ENCODE measurements at places on chromosomes 1 and 21. TPM values are rescaled to one million over a fixed set of nuclear protein-coding genes. Genes with fewer than 3 reads are reported as not detected.

- no peak for DNase-seq
Measured at GRCh38 chr21:34012640-34013039, 60.7 kb upstream of the MRPS6 start.

DNA sequence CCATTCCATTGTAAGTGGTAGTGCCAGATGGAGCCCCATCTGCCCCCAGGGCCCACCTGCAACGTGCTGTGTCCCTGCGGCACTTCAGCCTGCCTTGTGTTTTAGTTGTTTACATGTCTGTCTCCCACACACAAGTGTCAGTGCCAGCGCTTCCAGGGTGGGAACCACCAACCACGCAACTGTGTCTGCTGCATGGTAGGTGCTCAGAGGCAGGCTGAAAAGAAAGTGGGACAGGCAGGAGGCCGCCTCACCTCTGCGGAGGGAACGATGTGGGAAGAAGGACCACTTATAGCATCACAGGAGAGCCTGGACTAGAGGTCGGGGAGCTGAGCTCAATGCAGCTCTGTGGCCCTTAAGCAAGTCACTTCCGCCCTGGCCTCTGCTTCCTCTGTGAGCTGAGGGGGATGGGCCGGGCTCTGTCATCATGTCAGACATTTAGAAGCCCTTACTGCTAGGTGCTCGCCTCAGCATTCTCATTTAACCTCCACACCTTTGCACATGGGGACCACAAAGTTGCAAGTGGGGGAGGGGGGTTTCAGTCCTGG is 17.9 kb downstream of the SLC9A1 start:
- DNase-seq, result peak; percentile 62

SYNC gene
- total RNA-seq, result 0.34 TPM

DNA sequence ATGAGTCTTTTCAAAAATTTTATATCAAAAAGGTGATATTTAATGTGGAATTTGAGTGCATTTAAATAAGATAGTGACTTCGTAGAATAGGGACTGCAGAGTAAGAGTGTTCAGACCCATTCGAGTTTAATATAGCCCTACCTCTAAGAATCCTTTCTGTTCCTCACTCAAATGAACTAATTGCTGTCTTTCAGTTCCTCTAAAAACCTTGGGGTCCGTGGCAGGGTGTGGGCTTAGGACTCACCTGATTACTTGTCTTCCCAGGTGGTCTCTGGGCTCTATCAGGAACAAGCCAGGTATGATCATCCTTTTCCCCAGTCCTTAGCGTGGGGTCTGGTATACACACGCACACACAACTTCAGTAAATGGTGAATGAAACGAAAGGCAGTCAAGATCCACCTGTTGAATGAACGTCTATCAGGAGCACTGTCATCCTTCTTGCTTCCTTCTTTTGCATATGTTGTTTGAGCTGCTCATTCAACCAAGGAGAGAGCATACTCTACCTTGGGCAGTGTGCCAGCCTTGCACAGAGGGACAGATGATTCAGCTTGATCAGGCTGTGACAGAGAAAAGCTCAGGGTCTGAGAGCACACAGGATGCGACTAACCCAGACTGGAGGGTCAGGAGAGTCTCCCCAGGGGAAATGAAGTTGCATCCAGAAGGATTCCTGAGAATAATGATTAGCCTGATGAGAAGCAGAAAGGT is 1.2 kb upstream of the RNF11 start:
- peak; percentile 48 for DNase-seq

DNA sequence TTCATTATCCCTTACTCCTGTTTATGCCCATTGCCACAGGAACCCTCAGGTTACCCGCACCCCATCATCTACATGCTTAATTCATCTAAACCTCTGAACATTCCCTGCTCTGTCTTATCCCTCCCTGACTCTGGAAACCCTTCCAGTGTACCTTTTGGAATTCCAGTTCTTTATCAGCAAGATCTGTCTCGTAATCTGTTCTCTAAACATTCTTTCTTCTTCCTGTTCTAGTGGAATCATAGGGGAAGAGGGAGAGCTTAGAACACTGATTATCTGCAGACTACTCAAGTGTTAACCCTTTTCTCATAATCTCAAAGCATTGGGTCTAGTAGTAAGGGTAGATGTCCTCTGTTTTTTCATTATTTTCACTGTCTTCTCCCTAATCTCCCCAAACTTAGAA is 159.8 kb downstream of the PIK3R3 start:
- DNase-seq, result no peak

DNA sequence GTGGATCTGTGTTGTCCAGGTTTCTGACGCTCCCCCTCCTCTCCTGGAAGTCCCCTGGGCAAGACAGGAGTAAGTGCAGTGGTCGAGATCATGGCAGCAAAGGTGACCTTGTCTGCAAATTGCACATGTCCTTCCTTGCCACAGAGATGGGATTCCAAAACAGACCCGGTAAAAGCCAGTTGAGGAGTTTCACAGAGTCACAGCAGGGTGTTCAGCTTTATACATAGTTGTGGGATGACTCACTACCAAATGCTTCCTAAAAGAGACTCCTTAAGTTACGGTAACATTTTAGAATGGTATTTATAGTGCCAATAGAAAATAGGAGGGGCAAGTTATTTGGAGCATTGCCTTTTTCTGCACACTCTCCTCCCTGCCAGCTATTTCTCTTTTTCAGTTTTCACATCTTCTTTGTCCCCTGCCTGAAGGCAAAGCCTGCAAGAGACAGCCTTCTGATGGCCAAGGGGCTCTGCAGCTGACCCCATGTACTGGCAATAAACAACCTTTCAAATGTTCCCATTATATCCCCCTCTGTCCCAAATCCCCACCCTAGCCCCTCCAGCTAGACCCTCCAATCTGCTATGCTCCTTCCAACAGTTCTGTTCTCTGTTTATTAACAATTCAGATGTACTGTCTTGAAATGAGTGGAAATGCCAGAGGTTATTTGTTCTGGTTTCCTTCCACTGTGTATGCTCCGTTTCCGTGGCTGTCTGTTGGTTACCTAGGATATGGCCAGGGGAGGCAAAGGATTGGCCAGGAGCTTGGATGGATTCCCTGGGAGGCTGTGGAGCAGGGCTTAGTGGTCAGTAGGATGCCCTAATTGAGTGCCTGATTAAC is 115.0 kb downstream of the TGFB2 start:
- DNase-seq, result peak; percentile 80

GLRX2 gene
- total RNA-seq, result 3.6 TPM

- no peak for DNase-seq
Measured at GRCh38 chr21:37378700-37379139, 12.1 kb downstream of the DYRK1A start.

DNA sequence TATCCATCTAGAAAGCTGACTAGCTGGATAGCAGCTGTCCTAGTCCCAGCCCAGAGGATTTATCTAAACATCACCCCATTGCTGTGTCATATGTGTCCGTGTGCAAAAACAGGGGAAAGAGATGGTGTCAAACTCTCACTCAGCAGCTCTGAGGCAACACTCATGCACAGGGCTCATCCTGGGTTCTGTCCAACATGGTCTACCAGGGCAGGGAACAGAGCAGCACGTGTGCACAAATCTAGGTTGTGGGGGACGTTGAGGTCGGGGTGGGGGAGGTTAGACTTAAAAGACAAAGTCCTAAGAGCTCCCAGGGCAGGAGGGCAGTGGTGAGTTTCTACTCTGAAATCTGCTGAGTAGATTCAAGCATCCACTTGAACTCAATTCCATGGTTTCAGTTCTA is 16.2 kb downstream of the PI4KB start:
- DNase-seq, result no peak

- no peak for DNase-seq
Measured at GRCh38 chr1:203273869-203274602, 31.3 kb upstream of the BTG2 start.

DNA sequence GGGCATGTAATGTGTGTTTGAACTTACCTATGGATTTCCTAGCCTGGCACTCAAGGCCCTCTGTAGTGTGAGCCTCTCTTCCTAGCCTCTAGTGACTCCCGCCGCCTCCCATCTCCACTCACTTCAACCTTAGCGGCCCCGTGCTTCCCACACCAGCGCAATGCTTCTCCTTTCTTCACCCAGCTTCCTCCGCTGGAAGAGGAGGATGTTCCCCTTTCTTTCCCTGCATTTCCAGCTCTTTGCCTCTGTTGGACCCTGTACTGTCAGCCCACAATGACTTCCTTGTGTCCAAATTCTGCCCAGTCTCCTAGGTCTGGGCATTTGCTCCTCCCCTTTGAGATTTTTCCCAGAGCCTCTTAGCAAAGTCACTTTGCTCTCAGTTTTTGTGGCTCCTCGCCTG is 138.1 kb upstream of the IRF2BP2 start:
- DNase-seq, result no peak

DNA sequence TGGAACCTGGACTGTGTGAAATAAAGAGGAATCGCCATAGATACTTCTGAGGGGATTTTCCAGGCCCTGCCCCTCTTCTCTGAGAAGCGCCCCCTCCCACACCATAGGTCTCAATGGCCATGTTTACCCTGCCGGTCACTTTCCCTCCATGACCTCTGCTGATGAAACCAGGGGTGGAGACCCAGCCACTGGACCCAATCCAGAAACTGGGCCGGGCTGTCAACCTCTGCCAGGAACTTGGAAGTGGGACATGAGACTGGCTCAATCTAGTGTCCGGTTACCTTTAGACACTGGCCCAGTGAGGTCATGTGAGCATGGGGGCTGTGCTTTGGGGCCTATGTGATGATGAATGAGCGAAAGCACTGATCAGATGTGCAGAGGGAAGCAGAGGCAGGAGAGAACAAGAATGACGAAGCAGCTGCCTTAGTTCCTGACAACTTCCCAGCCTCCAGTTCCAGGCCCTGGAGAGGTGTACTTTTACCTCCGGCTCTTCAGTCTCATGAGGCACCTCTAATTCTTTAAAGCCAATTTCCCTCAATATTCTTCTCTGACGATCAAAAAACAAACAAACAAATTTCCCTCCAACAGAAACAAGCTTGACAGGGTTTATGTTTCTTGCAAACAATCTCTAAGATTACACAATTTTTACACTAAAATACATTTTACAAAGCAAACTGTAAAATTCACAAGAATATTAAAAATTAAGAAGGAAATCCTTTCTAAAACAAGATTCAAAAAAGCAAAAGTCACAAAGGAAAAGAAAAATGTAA is 4.9 kb downstream of the ASAP3 start:
- DNase-seq, result no peak

- DNase-seq, result peak; percentile 84
Measured at GRCh38 chr1:147669469-147670318, 630 bp downstream of the ACP6 start.

CELA2A gene
- total RNA-seq, result not detected

GRCh38 chr1:31531177-31531999 is 44.9 kb upstream of the TINAGL1 start:
- DNase-seq, result no peak

GRCh38 chr1:225146478-225146877 is 217.0 kb downstream of the DNAH14 start:
- DNase-seq, result peak; percentile 50
